Activated CD4-positive, alpha-beta T cell treated with anti-CD3 and anti-CD28 coated beads, Interleukin-2, amount 50 U/mL, for 4 hours (primary cell): ENCODE measurements at places on chromosomes 7 and 10.

DNA sequence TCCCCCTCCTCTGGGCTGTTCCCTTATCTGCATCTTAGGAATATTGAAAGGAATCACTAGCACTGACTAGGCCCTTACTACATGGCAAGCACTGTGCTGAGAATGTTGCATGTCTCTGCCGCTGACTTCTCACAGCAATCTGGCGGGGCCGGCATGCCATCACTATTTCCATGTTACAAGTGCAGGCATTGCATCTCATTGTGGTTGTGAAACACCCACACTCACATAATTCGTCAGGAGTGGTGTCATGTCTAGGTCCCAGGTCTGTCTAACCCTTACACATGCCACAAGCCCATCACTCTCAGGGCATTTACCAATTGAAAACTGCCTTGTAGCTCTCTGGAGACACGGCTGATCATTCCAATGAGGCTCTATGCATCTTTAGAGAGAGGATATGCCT, 8.5 kb upstream of the IL2RA start:
- DNase-seq = peak; percentile 64

- no peak for DNase-seq
Measured at GRCh38 chr10:97499561-97500296, 1.0 kb downstream of the UBTD1 start.

- DNase-seq = no peak
Measured at GRCh38 chr10:90849956-90850749, 7.7 kb downstream of the HTR7 start.

DNA sequence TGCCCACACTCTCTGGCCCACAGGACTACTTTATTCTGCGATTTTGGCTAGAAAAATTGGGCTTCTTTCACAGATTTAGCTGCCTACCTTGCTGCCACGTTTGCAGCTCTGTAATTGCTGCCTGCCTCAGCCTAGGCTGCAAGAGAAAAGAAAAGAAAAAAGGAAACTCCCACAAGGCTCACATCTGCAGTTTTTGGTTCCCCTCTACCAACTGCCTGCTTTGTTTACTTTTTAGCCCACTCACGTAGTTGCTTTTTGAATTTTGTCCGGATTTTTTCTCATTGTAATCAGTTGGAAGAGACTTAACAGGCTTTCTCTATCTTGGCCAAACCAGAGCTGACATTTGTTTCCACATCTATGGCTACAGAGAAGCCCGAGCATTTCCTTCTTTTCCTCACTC, 24.3 kb downstream of the SUN3 start:
- no peak for DNase-seq

- DNase-seq = peak; percentile 4
Measured at GRCh38 chr7:141563956-141564623, 12.9 kb downstream of the AGK start.

GRCh38 chr10:95790982-95791381, 35.0 kb downstream of the ENTPD1 start:
- no peak for DNase-seq

DNA sequence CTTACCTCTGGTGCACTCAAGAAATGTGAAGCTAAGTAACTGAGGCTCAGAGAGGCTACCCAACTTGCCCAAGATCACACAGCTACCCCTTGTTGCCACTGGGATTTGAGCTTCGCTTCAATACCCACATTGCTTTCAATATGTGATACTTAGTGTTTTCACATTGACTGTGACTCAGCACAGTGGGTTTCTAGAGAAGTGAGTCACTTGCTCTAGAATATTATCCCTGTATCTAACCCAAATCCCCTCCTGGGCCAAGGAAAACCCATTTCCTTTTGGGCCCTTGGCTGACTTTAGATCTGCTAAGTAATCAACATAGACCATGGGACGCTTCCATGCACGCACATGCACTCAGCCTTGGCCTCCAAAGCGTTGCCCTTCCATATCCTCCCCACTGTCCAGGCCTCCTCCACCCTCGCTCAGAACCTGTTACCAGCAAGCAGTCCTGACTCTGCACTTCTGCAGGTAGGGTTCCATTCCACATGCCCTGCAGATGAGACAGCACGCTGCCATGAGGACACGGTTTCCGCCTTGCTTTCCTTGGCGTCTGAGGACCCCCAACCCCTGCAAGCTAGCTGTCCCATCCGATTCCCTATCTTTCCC, 87.7 kb upstream of the CHST15 start:
- no peak for DNase-seq

GRCh38 chr7:30171766-30172447, 37.1 kb downstream of the MTURN start:
- DNase-seq = no peak
